ENCODE measurements at places on chromosomes 1 and 21.

GRCh38 chr1:181112071-181112929 lies 23.8 kb downstream of the IER5 start:
- no peak for DNase-seq

DNA sequence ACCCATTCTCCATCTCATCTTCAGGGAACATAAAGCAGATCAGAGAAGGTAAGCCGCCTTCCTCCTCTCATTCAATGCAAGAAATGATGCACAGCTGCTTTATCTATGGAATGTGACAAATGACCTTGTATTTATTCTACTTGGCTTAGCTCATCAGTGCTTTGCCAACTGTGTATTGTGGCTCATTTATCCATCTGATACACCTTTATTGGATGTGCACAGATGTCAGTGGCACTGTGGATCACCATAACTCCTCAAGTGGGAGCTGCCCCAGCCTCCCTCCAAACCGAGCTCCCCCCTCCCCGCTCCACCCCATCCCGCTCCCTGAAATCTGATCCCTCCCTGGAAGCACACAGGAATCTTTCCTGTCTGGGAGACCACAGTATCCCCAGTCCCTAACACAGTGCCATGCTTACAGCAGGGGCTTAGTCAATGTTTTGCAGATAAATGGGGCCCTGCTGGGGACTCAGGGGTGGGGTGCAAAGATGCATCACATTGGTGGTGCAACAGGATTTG lies 156.0 kb upstream of the RAB4A start:
- no peak for DNase-seq

- DNase-seq = no peak
Observed at GRCh38 chr1:236534151-236534651, 10.4 kb downstream of the LGALS8 start.

DNA sequence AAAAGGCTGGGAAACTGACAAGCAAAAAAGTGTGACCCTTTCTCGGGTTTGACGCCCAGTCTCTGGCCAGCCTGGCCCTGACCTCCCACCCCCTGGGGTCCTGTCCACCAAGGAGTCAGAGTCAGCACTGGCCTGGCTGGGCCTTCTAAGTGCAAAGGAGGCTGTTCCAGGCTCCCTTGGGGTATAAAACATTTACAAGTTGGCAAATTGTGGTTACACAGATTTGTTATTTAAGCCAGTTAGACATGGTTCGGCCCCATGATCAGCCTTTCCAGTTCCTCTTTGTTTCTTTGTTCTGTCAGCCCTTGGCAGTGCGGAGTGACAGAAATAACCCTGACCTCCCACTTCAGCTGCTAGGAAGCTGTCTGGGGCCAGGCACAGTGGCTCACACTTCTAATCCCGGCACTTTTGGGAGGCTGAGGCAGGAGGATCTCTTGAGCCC lies 161.6 kb upstream of the RAB4A start:
- no peak for DNase-seq

DNA sequence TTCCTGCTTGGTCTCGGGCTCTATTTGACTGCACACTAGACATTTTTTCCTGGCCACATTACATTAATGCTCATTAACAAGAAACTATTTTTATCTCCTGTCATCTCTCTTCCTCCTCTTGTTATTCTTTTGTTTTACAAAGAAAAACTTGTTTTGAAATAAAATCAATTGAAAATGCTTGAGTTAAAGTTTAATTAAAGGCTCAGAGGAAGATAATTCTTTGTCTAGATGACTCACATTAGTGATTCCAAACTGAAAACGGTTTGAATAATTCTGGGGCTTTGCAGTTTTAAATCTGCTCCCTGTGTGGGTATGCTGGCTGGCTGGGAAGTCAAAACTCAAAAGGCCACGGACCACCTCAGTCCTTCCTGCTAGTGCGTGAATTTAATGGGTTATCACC lies 29.6 kb downstream of the RGS5 start:
- DNase-seq = no peak

DNA sequence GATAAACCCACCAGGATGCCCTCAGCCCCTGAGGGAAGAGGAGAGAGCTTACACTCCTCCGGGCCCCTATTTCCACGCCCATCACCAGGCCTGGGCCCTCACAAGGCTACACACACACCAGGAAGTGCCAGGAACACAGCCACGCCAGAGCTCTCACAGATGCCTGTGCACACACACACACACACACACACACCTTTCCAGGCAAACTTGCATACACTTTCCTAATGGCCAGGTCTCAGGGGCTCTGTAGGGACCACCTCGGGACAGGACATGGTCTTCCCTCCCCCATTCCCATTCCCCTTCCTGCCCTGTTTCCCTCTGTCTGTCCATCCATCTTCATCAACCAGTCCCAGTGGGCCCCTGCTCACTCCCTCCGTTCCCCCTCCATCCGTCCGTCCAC lies 9.7 kb upstream of the EPHA2 start:
- DNase-seq = no peak

GRCh38 chr1:107000902-107001301 lies 55.6 kb upstream of the PRMT6 start:
- DNase-seq = no peak

- DNase-seq = no peak
Observed at GRCh38 chr1:206135248-206135647, 18.1 kb upstream of the AVPR1B start.

Data from right kidney (tissue), 9 donors.